ENCODE measurements at places on chromosomes 11 and 22.

DNA sequence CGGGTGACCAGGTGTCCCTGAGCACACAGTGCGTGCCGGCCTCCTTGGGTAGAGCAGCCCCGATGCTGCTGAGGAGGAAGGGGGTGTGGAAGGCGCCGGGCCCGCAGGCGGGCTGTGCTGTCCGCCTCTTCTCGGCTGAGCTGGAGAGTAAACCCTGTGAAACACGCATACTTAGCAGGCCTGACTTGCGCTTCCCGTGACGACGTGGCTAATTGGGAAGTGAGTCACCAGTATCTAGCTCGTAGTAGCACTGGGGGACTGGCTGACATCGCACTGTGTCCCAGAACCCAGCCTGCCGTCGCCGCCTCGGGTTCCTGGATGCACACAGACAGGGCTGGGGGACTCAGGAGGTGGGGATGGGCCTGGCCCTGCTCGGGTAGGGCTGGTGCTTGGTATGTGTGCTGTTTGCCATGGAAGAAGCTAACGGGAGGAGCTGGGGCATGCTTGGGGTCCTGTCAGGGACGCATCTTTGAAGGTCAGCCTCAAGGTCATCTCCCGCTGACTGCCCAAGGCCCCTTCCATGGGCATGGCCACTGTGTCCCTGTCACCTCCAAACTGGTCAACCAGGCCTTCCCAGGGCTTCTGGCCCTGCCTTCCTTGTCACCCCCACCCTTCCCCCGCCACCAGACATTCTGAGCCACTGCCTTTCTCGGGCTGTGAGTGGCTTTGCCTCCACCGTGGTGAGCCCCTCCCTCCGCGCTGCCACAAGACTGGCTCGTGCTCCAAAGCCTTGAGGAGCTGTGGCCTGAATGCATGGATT, 1327.0 kb downstream of the BRD1 start:
- DNase-seq = no peak

DNA sequence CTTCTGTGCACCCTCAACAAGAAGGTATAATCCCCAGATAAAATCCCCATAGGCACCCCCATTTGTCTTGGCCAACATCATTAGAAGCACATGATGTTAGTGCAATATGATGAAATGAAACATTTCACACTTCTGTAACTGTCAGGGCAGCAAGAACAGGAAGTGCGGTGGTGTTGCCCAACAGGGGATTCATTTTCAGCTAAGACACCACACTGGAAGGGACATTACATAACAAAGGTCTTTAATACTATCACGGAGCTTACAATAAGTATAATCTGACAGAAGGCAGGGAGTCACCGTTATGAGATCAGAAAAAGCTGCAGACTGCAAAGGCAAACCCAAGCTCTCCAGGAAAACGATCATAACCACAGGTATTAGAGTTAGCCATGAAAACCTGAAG, 2.0 kb downstream of the OR52W1 start:
- no peak for DNase-seq

DNA sequence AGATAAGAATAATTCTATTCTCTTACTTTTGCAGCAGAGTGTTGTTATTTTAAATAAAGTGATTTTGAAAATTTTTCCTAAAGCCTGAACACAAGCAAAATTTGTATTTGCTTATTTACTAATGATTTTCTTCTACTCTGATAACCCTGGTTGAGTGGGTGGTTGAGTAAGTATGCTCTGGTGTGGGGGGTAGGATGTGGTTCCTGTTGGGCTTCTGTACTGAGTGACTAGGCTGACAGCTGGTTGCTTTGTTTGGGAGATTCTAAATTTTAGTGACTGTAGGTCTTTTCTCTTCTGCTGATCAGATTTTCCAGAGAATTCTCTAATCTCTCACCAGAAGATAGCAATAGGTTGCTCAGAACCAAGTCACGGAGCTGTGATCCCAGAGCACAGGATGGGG, 61.6 kb downstream of the METTL15 start:
- no peak for DNase-seq

- DNase-seq = no peak
Measured at GRCh38 chr11:115591380-115591779, 87.2 kb upstream of the CADM1 start.

DNA sequence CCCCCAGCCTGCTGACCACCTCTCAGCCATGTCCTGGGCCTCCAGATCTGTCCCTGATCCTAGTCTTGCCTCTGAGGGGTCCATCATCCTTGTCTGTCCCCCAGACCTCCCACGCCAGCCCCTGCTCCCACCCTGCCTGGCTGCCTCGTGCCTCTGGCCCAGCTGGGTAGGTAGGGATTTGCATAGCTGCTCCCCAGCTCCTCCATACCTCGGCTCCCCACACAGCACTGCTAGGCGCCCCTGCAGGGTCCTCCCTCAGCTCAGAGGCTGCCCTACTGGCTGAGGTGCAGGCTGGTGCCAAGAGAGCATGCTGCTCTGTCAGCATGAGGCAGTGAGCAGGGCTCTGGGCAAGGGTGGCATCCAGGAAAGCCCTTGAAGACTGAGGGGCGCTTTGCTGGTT, 47.7 kb downstream of the NFAM1 start:
- DNase-seq = no peak

DNA sequence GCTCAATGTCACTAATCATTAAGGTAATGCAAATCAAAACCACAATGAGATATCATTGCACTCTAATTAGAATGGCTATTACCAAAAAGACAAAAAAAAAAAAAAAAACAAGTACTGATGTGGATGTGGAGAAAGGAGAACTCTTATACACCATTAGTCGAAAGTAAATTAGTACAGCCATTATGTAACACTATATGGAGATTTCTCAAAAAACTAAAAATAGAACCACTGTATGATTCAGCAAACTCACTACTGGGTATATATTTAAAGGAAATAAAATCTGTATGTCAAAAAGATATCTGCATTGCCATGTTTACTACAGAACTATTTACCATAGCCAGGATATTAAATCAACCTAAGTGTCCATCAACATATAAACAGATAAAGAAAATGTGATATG, 265.4 kb upstream of the ARHGAP20 start:
- no peak for DNase-seq

DNA sequence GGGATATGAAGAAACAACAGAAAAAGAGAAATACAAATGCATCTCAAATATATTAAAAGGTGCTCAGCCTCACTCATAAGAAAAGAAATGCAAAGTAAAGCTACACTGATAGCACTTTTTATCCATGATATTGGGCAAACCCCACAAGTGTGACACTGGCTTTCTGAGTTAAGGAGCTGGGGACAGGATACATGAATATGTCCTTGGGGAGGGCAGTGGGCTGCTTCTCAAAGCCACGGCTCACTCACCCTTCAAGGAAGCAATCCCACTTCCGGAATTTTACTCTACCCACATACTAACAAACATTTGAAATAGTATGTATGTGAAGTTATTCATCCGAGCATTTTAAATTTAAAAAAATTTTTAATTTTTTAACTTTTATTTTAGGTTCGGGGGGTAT, 41.1 kb upstream of the SLC22A12 start:
- no peak for DNase-seq

- no peak for DNase-seq
Measured at GRCh38 chr11:35619116-35619854, 1.0 kb downstream of the FJX1 start.
